Mammary epithelial cell (primary cell): ENCODE measurements at places on chromosomes 12 and 14.

DNA sequence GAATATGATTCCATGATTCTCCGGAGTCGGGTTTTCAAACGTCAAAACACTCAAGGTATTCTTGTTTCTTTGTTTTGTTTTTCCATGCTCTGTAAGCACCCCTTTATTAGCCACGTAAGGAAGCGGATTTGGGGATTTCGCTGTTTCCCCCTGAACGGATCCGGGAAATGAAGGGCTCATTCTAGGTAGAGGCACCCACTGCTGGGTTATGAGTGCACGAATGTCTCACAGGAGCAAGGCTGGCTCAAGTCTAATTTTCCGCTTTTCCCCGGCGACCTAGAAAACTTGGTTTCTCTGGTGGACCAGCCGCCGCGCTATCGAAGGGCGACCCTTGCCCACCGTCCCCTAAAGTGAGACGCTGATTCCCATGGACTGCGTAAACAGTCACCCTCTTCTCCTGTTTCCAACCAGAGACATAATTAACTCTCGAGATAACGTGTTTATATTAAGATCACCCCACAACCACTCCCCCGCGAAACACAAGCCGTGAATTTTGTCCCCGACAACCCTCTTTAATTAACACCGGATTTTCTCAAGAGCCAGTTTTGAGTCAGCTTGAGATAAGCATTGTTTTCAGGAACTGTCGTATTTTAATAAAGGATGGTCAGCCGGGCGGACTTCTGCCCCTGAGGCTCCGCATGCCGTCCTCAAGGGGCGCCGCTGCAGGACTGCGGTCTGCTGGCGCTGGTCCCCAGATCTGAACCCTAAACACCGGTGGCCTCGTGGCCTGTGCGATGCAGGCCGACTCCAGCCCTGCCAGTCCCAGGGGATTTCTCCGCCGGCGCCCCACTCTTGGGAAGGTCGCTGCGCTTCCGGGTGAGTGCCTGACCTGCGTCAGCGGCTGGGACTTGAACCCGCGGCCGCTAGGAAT, 515 bp upstream of the ABCC9 start:
- DNase-seq: no peak

- peak; percentile 40 for DNase-seq
Observed at GRCh38 chr14:53055003-53055402, 98.1 kb downstream of the DDHD1 start.

DNA sequence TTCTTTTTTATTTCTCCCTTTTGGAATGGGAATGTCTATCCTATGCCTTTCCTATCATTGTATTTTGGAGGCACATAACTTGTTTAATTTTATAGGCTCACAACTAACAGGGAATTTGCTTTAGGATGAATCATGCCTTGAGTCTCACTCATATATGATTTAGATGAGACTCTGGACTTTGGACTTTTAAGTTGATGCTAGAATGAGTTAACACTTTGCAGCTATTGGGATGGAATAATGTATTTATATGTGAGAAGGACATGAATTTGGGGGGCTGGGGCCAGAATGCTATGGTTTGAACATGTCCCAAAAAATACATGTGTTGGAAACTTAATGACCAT, 365.3 kb downstream of the ZFP36L1 start:
- no peak for DNase-seq

DNA sequence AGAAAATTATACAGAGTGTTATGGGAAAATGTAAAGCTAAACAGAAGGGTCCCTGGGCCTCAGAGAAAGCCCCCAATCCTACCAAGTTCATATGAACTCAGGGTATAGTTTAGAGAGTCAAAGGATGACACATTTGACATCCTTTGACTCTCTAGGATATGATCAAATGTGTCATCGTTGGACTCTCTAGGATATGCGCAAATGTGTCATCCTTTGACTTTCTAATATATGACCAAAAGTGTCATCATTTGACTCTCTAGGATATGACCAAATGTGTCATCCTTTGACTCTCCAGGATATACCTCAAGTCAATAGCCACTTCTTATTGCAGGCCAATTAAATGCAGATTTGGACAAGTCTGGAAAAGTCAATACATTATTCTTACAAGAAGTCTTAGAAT, 204.8 kb upstream of the IGF1 start:
- no peak for DNase-seq

DNA sequence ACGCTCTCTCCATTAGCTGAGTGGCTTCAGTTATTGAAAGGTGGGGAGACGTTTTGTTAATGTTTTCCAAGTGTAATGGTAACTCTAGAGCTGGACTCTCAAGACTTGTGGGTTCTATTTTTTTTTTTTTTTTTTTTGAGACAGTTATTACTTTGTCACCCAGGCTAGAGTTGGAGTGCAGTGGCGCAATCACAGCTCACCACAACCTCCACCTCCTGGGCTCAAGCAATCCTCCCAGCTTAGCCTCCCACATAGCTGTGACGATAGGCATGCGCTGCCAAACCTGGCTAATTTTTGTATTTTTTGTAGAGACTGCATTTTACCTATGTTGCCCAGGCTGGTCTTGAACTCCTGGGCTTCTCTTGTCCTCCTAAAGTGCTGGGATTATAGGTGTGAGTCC, 26.2 kb downstream of the ATF1 start:
- DNase-seq: no peak

GRCh38 chr14:69079747-69080146, 73.2 kb downstream of the DCAF5 start:
- no peak for DNase-seq

- no peak for DNase-seq
Observed at GRCh38 chr14:78310272-78310671, 140.1 kb downstream of the NRXN3 start.

GRCh38 chr12:59452259-59452658, 143.6 kb upstream of the SLC16A7 start:
- DNase-seq: peak; percentile 77

GRCh38 chr14:95850429-95850828, 26.2 kb upstream of the TUNAR start:
- DNase-seq: no peak

DNA sequence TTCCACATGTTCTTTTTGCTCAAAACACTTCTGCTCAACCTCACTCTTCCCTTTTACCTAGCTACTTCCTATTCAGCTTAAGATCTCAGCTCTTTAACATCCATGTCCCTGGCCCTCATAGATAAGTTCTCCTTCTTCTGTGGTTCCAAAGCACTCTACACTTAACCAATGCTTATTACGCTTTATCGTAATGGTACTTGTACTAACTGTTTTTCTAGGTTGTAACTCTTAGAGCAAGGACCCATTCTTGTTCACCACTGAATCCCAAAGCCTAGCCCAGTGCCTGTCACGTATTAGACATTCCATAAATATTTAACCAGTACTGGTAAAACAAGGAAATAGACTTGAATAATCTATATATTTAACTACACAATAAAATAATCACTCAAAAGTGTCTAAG, 5.3 kb downstream of the SLC41A2 start:
- no peak for DNase-seq

- DNase-seq: no peak
Observed at GRCh38 chr12:25496098-25496587, 56.9 kb downstream of the LMNTD1 start.

- DNase-seq: no peak
Observed at GRCh38 chr12:120204171-120204570, 3.3 kb upstream of the RPLP0 start.

DNA sequence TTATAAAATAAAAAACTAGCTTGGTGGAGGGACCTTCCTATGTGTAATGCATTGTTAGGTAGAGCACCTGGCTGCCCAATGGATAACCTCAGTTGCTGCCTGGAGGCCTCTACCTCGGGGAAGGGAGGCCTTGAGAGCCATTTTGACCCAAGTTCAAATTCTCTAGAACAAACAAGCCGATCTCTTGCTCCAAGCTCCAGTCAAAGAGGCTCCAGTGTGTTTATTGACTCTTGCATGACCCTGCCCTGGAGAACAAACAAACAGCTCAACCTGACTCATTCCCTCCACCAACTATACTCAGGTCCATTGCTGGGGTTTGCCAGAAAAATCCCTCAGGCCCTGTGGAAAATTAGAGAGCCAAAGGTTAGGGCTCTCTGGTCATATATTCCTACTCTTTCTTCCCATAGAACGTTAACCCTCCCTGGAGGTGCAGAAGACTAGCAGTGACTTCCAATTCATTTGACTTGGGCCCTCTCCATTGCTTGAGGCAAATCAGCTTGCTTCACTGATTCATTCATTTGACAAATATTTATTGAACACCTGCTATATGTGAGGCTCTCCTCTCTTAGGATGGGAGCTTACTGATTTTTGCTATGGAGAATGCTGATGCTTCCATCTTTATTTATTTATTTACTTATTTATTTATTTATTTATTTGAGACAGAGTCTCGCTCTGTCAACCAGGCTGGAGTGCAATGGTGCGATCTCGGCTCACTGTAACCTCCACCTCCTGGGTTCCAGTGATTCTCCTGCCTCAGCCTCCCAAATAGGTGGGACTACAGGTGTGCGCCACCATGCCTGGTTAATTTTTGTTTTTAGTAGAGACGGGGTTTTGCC, 73.7 kb upstream of the CISTR start:
- DNase-seq: peak; percentile 70

DNA sequence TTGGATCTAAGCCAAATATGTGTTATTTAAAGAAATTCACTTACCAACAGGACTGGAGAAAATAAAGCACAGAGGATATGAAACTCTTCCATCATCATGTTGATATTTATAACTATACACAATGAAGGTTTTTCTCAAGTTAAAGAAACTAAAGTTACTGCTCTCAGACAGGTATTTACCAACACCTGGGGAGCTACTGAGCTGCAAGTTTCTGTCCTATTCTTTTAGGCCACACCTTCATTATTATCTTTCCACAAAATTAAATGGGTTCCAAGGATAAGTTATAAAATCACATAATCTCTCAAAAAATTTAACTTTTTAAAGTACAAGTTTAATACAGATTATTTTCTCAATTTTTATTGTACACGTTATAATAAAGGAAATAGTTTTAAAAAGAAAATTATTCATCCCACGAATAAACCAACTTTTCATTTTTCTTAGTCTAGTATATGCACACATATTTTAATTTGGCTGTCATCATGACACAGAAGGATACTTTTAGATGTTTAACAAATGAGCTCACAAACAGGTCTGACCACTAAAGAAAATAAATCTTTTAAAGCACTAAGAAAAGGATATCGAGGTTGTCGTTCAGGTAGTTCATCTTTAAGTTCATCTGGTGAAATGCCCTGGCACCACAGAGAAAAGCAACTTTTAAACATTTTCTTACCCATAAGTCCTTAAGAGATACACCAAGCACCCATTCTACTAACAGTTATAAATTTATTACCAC, 7.8 kb downstream of the GMFB start:
- DNase-seq: peak; percentile 60

- DNase-seq: no peak
Observed at GRCh38 chr12:110657747-110658146, 31.2 kb downstream of the HVCN1 start.

DNA sequence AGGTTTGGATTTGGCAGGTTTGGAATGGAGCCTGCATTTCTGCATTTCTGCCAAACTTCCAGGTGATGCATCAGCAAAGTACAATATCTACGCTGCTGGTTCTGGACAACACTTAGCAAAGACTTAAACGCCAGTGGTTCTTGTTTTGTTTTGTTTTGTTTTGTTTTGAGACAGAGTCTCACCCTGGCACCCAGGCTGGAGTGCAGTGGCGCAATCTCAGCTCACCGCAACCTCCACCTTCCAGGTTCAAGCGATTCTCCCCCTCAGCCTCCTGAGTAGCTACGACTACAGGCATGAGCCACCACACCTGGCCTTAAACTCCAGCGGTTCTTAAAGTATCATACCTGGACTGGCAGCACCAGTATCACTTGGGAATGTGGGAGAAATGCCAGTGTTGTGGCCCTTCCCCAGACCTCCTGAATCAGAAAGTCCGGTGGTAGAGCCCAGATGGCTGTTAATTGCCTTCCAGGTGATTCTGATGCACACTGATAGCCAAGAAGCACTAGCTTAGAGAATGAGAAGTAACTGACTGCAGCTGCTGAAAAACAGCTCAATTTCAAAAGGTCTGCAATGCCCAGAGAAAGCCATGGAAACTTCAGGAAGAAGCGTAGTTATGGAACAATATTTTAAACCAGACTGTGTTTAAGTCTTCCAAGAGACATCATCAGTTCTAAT, 114.8 kb upstream of the FOXN3 start:
- no peak for DNase-seq

GRCh38 chr14:105068818-105069217, 3.6 kb upstream of the GPR132 start:
- no peak for DNase-seq

DNA sequence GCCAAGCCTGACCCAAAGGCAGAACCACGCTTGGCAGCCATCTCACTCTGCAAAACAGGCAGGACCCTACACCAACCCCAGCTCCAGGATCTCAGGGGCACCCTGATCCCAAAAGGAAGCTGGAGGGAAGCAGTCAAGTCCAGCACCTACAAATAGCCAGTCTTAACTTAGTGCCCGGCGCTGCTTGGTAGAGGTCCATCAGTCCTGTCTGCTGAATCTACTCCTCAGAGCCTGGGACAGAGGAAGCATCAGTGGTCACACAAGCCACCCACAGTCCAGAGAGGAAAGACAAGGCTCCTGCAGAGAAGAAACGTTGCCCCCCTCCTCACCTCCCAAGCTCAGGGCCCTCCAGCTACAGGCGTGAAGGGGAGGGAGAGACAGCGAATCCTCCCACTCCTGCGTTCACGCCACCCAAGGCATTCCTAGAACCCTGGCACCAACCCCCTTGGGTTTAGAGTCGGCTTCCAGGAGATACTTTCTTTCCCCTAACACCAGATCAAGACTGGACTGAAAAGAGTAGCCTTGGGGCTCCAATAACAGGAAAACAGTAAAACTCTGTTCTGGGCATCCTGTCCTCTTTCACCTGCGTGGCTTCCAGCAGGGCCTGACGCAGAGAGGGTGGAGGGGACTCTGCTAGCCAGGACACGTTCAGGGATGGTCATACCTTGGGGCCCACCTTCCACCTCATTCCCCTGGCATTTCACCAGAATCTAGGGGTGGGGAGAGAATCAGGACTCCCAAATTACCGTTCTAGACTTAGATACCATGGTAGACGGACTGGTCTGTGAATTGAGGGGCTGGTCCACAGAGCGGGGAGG, 1.2 kb downstream of the PXN start:
- peak; percentile 95 for DNase-seq

GRCh38 chr12:9751204-9752144, 9.2 kb downstream of the CD69 start:
- peak; percentile 11 for DNase-seq
